ENCODE measurements at places on chromosomes 5 and 9.

- no peak for ATAC-seq
These were observed 82.2 kb upstream of the NFIB start for GRCh38 chr9:14396171-14396570.

DNA sequence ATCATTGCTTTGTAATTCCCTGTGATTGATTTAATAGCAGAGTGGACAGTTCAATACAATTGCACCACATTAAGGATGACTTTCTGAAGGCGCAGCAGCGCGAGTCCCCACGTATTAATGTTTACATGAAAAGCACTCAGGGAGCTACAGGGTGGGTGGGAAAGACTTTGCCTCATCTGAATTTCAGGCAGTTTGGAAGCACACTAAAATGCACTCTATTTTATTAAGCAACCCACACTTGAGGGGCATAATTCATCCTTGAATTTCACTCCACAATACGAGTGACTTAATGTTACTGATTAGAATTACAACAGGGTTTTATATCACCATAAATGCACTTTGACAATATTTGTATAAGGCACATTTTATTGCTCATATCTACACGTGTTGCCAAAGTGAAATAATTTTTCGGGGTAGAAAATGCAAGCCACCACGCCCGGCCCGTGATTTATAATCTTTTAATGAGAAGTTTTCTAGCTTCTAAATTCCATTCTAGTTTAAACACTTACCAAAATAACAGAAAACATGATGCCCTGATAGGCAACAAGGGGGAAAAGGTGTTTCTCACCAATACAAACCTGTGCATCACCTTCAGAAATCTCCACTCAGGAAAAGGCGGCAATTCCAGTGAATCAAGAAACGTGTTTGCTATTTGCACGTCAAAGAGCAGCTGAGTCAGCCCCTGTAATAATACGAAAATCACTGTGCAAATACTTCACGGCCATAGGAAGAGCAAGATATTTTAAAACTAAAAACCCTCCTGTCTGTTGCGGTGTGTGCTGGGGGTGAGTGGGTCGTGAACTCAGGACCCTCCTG lies 40.5 kb downstream of the IRX4 start:
- no peak for ATAC-seq

GRCh38 chr9:106284296-106284695 lies 578.7 kb upstream of the ZNF462 start:
- peak; percentile 42 for ATAC-seq

GRCh38 chr9:133742849-133743444 lies 4.8 kb upstream of the SARDH start:
- peak; percentile 83 for ATAC-seq

DNA sequence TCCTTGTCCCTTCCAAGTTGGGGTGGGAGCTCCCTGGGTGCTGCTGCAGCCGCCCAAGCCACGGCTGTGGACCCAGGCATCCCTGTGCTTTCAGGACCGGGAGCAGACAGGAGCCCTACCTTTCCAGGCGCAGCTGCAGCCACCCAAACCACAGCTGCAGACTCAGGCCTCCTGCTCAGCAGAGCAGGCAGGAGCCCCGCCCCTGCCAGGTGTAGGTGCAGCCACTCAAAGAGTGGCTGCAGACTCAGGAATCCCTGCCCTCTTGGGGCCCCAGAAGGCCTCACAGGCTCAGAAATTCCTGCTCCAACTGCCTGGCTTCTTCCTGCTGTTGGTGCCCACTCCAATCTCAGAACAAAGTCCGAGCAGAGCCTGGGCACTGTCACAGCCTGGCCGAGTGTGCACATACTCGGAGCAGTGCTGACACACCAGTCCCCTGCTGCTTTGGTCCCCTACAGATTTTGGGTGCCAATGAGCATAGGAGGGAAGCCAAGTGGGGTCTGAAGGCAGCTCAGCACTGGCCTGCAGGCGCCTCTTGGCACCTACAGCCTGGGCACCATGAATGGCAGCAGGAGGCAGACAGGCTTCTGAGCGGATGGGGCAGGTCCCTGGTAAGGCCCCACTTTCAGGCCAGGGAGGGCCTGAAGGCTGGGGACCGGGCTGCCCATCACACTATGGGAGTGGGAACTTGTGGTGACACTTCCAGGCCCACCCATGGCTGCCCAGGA lies 6.0 kb upstream of the TESK1 start:
- no peak for ATAC-seq

DNA sequence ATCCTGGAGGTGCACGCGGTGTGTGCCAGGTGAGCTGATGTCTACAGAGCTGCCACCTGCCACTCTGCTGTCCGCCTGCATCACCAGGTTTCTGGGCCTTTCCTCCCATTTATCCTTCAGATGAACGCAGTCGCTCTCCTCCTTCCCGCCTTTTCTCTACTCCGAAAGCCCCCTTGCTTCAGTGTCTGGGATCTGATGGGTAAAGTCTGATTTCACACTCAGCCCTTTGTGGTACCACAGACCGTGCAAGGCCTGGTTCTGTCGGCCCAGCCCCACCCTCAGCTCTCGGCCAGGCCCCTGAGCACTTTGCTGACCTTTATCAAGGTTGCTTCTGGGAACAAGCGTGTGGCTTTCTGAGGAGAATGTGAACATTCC lies 32.5 kb downstream of the GLT6D1 start:
- no peak for ATAC-seq

DNA sequence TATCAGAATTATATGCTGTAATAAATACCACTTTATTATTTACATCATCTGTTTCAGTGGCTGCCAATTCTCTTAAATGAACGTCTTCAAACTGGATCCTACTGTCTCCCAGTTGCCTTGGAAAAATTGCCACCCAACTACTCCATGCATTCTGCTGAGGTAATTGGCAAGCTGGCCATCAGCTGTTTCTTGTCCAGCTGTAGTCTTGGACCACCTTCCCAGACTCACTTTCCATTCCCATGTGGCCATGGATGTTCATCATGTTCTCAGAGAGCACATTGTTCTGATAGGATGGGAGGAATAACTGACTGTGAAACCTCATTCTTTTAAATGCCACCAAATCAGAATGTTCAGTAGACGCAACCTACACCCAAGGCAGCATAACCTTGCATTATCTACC lies 157.5 kb downstream of the DOCK8 start:
- ATAC-seq, result no peak

DNA sequence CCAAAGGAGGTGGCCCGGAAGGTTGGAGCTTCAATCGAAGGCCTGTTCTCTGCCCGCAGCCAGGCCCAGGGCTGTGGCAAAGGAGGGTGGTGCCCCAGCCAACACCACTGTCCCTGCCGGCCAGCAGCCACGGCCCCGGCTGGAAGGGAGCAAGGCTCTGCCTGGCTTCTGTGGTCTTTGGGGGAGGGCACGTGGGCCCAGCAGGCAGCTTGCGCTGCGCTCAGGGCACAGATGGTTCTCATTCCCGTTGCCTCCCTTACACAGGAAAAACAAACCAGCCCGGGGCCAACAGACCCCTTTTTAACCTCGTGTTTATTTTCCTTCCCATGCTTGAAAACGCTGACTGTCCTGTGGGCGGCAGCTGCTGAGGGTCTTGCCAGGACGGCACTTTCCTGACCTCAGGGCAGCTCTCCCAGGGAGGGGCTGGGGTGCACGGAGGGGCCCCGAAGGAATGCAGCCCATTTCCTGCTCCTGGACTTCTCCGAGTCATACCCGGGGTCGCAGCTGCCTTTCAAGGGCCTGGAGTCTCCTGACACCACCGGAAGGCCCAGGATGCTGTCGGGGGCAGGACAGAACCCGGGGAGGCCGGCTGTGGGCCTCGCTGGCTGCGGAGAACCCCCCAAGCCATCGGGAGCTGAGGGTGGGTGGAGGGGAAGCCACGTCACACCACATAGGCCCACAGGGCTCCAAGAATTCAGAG lies 1.1 kb upstream of the GPSM1 start:
- ATAC-seq, result peak; percentile 79

GRCh38 chr9:98804083-98804482 lies 3.4 kb upstream of the GALNT12 start:
- ATAC-seq, result no peak

DNA sequence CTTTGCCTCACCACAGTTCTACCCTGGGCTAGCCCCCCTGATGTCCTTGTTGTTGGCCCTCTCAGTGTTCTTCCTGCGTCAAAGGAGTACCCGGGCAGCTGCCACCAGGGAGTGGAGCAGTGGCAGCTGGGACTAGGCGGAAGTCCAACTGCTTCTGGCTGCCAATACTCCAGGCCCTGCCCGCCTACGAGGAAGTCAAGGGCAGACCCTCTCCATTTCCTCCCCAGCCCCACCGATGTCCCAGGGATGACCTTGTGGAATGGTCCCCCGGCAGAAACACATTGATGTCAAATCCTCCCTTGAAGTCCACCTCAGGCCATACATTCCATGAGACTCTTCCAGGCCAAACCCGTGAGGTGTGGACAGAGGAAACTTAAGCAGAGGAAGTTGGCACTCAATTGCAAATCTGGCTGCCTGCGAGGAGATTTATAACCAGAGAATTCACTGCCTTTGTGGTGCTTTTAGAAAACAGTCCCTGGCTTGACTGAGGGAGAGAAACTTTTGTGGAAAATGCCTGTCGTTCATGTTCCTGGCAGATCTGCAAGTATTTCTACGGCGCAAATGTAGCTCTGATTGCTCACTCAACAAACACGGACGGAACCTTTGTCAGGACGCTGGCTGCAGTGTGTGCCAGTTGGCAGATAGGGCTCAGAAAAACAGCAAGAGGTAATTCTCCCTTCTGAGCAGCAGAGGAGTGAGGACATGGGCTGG lies 339.7 kb downstream of the RAB3C start:
- ATAC-seq, result no peak

DNA sequence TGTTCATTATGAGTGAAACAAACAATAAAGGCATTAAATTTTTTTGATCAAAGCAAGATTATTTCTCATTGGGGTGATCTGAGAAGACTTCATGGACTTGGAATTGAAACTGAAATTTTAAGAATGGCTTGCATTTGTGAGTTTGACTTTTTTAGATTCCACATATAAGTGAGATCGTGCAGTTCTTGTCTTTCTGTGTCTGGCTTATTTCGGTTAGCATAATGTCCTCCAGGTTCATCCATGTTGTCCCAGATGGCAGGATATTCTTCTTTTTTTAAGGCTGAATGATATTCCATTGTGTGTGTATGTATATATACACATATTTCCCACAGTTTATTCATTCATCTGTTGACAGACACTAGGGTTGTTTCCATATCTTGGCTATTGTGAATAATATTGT lies 716.5 kb downstream of the PRELID2 start:
- ATAC-seq, result no peak

GRCh38 chr9:92140074-92140753 lies 25.0 kb upstream of the SPTLC1 start:
- peak; percentile 80 for ATAC-seq

DNA sequence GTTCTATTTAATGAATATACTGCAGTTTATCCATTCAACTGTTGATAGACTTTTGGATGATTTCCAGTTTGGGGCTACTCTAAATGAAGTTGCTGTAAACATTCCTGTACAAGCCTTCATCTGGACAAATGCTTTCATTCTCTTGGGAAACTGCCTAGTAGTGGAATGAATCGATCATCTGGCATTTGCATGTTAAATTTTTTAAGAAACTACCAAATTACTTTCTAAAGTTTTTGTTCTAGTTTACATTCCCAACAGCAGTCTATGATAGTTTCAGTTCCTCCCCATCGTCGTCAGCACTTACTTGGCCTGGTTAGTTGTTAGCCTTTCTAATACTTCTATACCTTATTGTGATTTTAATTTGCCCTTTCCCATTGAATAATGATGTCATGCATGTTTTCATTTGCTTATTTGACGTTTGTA lies 306.3 kb downstream of the FER start:
- ATAC-seq, result peak; percentile 55

GRCh38 chr9:113886466-113886865 lies 10.4 kb downstream of the ZNF618 start:
- ATAC-seq, result peak; percentile 33

DNA sequence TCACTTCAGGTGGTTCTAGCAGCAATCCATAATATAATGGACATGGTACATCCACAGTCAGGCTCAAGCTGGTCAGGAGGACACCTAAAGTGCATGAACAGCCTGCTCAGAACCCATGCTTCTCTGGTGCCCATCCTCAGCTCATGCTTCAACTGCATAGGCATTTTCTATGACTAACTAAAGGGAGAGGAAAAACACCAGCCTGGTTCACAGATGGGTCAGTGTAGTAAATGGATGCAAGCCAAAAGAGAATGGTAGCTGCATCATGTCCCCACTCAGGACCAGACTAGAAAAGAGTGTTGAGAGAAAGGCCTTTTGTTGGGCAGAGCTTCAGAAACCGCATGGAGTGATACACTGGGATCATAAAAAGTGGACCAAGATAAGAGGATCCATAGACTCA lies 556.6 kb downstream of the TLE1 start:
- ATAC-seq, result no peak

GRCh38 chr5:33563983-33564908 lies 123.5 kb downstream of the TARS1 start:
- no peak for ATAC-seq

GRCh38 chr9:96217294-96217707 lies 84.7 kb downstream of the HSD17B3 start:
- ATAC-seq, result peak; percentile 24

GRCh38 chr9:78821126-78821822 lies 524.3 kb downstream of the PSAT1 start:
- peak; percentile 76 for ATAC-seq

DNA sequence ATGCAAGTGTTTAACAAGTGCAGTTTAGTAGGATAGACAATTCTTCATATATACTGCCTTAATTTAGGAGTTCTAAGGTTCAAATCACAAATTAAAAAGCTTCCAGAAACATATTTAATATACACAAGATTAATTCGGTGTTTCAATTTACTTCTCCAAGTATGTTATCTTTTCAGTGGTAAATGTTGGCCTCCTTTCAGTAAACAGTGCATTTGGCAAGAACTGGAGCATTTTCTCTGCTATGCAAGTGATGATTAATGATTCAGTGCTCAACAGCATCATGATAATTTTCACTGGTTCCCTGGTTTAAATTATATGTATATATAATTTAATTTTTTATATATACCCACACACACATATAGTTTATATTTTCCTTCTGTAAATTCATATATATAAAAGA lies 541.7 kb downstream of the EFNA5 start:
- ATAC-seq, result no peak

DNA sequence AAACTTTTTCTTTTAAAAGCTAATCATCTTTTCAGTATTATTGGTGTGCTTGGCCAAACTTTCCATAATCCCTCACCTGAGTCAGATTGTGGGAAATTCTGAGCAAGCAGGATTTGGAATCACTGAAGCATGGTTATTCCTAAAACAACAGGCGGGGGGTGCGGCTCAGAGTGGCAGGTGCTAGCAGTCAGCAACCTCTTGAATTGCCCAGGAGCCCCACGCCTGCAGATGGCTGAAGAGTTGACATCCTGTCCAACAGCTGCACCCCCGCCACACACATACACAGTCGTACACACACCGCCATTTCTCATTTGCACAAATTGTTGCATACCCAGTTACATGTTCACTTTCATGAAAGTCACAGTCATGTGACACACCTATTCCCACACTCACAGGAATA lies 96.6 kb downstream of the LHX2 start:
- ATAC-seq, result no peak

GRCh38 chr5:169668732-169669131 lies 31.7 kb downstream of the DOCK2 start:
- ATAC-seq, result peak; percentile 96

- no peak for ATAC-seq
These were observed 42.6 kb upstream of the ANKRD31 start for GRCh38 chr5:75279321-75279720.

GRCh38 chr9:90956026-90956810 lies 154.6 kb downstream of the SYK start:
- no peak for ATAC-seq

- peak; percentile 68 for ATAC-seq
These were observed 50.3 kb downstream of the MAN2A1 start for GRCh38 chr5:109739741-109740728.

Data from SK-N-SH treated with all-trans-retinoic acid at 6 μM for 48 hours (cell line).